ENCODE measurements at places on chromosomes 6 and 20.

GRCh38 chr6:87436435-87436834 lies 28.7 kb downstream of the CFAP206 start:
- no peak for DNase-seq

GRCh38 chr6:122709922-122710512 lies 69.5 kb upstream of the FABP7 start:
- no peak for DNase-seq

- no peak for DNase-seq
These were observed 202.2 kb upstream of the CDYL start for GRCh38 chr6:4574007-4574406.

DNA sequence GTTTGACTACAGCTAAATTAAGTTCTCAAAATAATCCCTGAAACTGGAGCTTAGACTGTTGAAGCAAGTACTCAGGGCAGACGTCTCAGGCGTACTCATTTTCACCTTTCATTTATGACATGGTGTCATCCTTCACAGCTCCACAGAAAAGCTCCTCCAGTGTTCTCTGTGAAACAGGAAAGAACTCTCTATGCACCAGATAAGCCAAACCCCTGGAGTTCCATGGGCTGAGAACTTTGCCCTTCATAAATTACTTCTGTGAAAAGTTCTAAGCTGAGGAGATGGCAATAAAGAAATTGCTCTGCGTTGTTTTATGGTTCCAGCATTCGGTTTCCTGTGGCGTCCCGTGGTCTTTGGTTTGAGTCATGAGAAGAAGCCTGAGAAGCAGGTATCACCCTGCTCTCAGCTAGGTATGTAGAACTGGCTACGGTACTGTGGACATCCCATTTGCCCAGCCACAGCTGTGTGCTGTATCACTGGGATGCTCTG lies 20.2 kb upstream of the RREB1 start:
- DNase-seq: no peak

DNA sequence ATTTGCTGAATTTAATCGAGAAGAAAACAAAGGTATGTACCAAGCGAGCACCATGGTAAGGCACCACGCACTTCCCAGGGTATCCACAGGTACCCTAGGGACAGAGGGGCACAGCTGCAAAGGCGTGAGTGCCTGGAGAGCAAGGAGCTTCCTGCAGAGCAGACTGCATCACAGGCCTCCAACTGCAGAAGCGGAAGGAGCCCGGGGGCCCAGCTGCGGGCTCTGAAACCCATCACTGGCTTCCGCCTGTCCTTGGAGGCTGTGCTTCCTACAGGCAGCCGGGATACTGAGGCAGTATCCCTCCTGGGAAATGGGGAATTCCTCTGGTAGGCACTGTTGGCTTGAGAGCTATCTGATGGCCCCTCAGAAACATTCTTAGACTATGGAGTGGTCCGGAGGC lies 217.4 kb upstream of the GMDS start:
- DNase-seq: no peak

- DNase-seq: no peak
These were observed 156.5 kb downstream of the BTBD3 start for GRCh38 chr20:12074111-12074655.

DNA sequence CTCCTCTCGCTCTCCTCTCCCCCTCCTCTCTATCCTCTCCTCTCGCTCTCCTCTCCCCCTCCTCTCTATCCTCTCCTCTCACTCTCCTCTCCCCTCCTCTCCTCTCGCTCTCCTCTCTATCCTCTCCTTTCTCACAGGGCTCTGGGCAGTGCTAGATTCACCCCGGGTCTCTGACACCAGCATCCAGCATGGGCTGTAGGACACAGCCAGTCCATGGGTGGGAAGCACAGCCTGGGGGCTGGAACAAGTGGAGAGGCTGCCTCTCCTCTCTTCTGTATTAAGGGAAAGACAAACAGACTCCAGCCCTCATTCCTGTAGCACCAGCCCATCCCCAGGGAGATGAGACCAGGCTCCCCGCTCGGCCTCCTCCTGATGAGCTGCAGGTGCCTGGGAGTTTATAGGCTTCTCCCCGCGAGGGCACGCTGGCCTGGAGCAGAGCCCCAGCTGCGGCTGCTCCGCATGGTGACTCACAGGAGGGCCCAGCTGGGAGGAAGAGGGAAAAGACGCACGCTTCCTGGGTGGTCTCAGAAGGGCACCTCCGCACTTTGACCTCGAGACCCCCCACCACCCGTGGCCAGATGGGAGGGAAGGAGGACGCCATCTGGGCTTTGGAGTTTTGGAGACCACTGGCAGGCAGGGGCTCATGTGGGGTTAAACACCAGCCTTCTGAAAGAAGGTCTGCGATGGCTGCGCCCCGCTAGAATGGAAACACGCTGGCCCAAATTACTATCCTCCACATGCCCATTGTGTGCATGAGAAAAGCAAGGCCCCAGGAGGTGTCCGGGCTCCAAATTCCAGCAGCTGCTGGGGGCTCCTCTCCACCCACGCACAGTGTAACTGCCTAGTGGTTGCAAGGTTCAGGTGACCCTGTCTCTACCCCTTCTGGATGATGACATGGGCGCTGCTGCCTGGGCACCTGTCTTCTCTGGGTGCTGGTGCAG lies 68.0 kb downstream of the BMP7 start:
- DNase-seq: no peak

DNA sequence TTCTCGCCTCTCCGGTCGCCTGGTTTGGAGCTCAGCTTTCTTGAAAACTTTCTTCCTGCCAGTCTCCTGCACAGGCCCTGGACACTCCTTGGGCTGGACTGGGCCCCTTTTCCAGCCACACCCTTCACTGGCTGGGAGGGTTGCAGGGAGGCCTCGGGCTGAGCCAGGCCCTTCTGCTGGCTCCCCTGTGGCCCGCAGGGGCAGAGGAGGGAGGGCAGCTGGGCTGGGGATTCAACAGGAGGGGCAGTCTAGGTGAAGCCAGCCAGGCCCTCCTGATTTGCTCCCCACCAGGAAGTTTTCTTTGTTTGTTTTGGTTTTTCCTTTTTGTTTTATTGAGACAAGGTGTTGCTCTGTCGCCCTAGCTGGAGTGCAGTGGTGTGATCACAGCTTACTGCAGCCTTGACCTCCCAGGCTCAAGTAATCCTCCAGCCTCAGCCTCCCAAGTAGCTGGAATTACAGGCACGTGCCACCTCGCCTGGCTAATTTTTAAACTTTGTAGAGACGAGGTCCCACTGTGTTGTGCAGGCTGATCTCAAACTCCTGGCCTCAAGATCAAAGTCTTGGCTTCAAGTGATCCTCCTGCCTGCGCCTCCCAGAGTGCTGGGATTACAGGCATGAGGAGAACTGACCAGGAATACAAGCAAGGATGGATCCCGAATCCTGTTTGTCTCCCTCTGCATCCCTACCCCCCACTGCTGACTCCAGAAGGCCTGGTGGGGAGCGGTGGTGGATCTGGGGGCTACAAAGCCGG lies 23.5 kb upstream of the CDH22 start:
- DNase-seq: no peak

DNA sequence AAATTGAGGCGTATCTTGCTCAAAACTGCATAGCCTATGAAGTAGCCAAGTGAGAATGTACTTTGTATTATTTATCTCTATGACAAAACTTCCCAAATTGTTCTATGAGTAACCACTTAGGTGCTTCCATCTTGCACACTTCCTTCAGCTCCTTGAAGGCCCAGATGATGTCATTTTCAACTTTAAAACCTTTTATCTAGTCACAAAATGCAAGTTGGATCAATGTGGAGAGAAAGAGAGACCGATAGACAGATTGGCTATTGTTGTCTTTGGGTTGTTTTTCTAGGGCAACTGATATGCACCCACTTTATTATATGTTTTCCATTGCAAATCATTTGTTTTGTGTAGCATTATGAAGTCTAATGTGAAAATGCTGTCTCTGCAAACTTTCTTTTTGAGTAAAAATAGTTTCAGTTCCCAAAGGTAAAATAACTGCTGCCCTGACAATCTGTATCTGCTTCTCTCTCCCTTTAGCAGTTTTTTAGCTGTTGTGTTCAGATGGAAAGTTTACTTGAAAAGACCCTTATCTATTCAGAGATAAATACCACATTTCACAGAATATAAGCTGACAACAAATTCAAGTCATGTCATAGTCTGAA lies 73.7 kb upstream of the CITED2 start:
- DNase-seq: no peak

GRCh38 chr6:157813750-157814455 lies 9.1 kb upstream of the SNX9 start:
- DNase-seq: no peak

GRCh38 chr6:119542037-119542436 lies 192.5 kb upstream of the MAN1A1 start:
- no peak for DNase-seq

DNA sequence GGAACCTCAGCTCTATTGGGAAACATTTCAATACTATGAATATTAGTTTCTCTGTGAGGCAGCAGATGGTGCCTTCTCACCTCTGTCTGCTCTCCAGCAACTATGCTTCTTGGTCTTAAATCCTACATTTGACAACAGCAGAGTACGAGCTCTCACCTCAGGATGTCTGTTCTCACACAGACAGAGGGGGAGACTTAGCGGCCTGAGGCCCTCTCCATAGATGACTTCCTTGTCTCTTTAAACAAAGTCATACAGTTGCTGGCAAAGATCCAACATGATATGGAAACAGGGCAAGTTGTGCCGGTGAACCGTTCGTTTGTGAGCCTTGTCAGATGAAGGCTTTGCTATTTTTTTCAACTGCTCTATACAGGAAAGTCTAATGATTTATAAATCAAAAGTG lies 43.7 kb upstream of the GABRR1 start:
- DNase-seq: no peak

DNA sequence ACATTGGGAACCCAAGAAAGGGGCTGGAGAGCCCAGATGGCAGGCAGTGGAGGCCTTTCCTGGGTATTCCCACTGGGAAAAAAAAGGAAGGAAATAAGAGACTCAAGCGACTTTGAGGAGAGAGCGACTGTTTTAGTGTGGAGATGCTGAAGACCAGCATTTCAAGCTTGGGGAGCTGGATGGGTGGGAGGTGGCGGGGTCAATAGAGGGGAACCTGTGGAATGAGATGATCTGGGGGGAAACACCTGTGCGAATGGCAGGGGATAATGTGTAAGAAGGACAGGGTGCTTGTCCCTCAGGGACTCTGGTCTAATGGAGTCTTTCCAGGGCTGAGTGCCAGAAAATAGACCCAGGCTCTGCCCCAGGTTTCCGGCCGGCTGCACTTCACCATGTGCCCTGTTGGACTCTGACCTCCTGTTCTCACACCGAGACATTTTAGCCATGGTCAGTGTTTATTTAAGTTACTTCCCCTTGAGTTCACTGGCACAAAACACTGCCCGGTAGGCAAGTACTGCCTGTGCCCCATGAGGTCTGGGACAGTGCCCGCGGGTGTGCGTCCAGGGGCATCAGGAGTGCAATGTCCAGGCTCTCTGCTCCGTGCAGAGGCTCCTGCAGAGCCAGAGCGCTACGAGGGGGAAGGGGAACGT lies 50.4 kb upstream of the NKX2-2 start:
- no peak for DNase-seq

- DNase-seq: no peak
These were observed 157.3 kb downstream of the THBS2 start for GRCh38 chr6:169096388-169096787.

DNA sequence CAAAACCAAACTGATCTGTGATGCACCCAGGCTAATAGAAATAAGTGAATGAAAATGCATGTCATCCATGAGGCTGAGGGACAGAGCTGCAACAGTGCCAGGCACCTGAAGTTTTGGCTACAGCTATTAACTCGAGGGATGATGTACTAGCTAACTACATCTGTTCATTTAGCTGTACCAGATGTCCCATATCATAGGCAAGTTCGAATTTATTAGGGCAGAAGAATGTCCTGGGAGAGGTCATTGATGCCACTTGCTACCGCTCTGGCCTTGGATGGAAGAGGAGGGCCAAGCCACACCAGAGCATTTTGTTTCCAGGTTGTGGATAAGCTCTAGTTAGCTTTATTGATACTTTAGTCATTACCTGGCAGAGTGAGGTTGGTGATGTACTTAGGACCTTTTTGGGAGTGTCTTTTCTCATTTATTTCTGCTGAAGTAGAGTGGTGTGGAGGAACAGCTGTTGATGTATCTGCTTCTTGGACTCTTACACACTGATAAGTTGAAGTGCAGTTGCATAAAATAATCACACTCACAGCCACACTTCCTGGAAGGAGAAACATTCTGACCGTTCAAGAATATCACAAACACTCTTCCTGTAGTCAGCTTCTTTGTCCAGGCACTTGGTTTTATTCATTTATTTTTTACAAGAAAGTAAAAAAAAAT lies 8.2 kb downstream of the ZFAND3 start:
- no peak for DNase-seq
